ENCODE measurements at places on chromosomes 13 and 19.

DNA sequence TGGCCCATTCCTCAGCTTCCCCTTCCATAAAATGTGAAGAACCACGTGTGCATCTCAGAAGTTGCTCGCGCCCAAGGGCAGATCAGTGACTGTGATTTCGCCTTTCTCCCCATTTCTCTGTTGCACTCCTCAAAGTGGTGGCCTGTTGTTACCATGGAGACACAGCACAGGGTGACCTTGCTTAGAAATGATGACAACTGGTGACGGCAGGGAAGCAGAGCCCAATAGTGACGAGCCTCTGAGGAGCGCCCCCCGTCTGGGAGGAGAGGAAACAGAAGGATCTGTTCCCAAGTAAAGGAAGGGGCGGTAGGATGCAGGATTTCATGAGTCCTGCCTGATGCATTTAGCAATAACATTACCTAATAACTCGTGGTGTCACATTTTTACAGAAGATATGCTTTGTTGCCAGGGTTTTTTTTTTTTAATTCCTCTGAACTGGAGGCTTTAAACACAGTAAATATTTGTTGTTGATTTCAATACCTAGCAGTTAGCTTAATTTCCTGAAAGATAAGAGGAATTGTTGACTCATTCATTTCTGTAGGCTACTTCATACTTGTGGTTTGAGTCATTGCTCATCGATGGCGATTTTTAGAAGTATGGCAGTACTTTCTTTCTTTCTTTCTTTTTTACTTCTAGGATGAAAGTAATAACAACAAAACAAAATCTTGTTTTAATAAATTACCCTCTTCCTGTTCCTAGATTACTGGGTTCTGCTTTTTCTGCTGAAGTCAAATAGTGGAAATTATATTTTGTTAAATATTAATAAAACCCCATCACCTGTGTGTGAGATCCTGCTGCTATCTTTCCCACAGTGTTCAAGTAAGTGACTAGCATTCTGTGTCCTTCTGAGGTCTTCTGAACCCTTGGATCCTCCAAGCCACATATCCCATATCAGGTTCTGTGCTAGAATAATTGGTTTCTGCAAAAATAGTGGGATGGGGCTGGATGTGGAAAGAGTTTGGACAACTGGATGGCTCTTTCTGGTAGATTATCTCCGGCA, 36.0 kb downstream of the MBNL2 start:
- DNase-seq: peak; percentile 88

- no peak for DNase-seq
These were observed 22.7 kb downstream of the NUP58 start for GRCh38 chr13:25324100-25324499.

GRCh38 chr19:52722062-52723003, 12.5 kb downstream of the ZNF611 start:
- peak; percentile 86 for DNase-seq

- peak; percentile 32 for DNase-seq
These were observed 45.6 kb downstream of the ANKRD10 start for GRCh38 chr13:110869231-110869804.

DNA sequence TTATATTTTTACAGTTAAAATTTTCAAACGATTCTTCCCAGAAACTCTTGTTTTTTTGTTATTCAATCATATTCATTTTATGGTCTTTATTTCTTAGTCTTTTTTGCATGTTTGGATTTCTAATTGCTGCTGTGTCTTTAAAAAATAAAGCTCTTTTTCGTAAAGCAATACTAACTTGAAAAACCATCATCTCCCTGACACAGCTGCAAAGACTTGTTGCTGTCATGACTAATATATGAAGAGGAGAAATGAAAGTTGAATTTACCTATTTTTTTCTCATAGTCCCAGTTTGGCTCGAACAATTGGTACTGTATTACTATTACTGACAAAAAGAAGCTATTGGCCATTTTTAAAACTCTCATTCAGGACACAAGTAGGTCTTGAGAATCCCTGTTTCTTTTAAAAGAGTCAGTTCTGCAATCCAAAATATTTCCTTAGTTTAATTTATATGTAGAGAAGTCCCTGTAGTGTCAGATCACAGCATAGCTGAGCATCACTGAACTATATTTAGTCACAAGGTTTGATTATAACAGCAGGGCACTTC, 12.1 kb upstream of the SPART start:
- peak; percentile 25 for DNase-seq

DNA sequence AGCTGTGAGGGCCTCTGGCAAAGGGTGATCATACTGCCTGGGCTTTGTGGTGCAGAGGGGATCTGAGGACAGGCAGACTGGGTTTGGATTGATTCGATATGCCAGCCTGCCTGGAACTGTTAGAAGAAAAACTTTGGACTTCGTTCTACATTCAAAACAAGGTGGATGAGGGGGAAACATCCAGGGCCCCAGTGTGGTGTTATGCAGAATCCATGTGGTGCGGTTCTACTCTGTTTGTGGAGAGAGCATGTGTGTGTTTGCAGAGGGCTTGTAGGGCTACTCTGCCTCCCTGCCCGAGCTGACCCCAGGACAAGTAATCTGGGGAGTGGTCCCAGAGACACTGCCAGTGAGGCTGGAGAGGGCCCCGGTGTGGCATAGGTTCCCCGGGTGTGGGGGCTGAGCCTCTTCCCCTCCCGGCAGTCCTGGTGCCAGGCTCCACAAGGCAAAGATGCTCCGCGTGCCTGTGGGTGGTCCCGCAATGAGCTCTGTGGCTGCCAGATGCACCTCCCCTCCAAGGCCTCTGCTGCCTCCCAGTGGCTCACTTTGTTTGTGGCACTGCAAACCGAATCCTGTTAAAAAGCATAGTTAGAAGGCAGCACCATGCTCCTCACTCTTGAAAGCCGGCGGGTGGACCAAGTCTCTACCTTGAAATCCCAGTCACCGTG, 22.3 kb upstream of the TFDP1 start:
- DNase-seq: peak; percentile 74

GRCh38 chr13:44197791-44198770, 175.5 kb upstream of the SERP2 start:
- no peak for DNase-seq

DNA sequence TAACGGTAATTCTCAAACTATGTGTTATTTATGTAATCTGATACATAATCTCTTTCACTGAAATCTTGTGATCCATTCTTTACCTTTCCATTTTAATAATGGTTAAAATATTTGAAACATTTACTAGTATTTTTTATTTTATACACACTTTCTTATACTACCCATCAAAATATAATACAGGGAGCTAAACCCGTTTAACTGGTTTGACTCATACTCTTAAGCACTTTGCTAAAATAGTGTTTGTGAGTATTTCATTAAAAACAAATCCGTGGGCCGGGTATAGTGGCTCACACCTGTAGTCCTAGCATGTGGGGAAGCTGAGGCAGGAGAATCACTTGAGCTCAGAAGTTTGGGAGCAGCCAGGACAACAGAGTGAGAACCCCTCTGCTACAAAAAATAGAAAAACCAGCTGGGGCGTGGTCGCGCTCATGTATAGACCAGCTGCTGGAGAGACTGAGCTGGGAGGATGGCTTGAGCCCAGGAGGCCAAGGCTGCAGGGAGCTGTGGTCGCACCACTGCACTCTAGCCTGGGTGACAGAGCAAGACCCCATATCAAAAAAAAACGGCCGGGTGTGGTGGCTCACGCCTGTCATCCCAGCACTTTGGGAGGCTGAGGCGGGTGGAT, 43.8 kb upstream of the DCUN1D2 start:
- no peak for DNase-seq

- peak; percentile 64 for DNase-seq
These were observed 110.2 kb downstream of the STK24 start for GRCh38 chr13:98466634-98467236.

GRCh38 chr13:49791711-49792549, 552 bp downstream of the KPNA3 start:
- DNase-seq: peak; percentile 28

DNA sequence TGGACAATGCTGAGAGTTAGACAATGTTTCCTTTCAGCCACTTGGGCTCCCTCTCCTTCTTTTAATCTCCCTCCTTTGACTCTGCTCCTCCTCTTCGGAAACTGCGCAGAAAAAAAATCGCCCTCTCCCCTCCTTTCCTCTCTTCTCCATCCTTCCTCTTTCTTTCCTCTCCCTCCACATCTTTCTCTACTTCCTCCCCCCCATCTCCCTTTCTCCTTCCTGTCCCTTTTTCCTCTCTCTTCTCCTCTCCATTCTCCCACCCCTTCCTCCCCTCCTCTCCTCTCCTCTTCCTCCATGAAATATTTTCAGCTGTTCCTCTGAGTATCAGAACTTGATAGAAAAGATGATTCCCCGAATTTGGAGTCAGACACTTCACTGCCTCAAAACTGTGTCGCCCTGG, 15.1 kb upstream of the PTPRS start:
- DNase-seq: no peak

DNA sequence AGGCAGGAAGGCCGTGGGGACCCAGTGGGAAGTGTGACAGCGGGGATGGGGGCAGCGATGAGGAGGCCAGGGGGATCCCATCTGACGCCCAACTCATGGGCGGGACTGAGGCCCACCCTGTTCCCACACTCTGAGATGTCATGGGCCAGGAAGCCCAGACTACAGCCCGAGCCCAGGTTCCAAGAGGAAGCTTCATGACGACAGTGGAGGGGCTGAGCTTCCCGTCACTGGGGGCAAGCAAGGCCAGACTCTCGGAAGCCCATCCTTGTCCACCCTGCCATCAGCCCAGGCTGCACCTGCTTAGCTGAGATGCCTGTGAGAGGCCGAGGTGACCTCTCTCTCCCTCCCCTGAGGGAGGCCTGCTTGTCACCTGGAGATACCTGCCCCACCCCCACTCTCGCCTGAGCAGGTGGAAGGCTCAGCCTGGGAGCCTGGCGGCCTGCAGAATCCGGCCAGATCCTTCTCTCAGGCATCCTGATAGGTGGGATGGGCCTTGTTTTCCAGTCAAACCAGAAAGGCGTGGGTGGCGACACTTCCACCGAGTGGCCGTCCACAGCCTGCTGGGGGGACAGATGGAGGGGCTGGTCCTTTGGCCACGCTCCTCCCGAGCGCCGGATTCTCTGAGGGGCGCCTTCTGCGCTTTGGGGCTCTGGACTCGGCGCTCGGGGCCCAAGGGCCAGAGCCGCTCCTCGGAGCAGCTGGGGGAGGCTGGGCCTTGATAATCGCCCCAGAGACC, 4.8 kb downstream of the ZBTB7A start:
- DNase-seq: peak; percentile 31

DNA sequence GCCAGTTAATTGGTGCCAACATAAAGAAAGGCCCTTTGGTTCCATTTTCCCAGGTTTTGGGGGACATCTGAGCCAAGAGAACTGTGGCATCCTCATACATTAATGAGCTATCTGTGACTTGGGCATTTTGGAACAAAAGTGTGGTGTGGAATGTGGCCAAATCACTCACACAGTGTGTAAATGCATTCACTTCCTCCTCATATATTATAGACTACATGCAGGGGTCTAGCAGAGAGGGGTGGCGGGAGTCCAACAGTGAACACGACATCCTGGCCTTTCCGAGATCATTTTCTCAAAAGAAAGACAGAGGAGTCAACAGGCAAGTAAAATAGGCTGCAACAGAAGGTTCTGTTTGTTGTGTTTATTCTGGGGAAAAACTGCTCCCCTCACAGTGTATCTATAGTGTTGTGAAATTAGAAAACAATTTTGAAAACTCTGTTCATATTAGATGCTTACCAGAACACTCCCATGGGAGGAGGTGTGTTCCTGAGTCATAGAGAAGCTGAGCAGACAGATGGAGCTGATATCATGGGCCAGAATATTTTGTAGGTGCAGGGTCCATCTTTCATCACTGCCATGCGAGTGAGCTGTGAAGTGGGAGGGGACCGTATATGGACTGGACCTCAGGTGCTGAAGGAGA, 36.9 kb downstream of the PABPC3 start:
- DNase-seq: peak; percentile 15

DNA sequence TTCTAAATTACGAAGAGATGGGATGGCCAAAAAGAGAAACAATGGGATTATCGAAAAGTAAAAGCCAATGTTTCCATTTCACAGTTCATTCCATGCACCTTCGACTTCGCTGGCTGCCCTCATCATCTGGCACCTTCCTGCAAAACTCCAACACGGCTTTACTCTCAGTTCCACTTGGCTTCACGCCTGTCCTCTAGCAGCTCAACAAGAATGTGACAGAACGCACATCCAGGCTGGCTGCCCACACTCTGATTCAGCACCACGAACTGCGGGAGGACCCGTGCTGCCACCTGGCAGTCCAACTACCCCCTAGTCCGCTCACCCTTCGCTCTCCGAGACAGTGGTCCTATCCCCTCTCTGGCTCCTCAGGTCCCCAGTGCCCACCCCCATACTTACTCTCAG, 11.7 kb downstream of the ATP7B start:
- peak; percentile 31 for DNase-seq

DNA sequence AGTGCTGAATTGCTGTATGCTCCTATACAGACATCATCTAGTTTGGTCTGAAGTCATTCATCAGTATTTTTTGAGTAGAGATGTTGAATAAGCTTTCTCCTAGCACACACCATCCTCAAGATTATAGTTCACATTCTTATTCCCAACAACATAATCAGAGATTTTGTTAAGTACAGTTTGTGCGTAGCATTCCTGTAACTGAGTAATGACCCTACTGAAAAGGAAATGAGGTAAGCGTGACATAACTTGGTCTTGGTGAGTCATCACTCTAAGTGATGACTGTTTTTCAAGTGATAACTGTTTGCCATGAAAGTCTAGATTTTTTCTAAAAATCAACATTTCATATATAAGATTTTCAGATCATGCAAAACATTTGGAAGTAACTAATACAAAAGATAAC, 18.5 kb upstream of the FAM216B start:
- DNase-seq: peak; percentile 98

GRCh38 chr13:42707586-42707985, 73.8 kb upstream of the FAM216B start:
- peak; percentile 69 for DNase-seq

DNA sequence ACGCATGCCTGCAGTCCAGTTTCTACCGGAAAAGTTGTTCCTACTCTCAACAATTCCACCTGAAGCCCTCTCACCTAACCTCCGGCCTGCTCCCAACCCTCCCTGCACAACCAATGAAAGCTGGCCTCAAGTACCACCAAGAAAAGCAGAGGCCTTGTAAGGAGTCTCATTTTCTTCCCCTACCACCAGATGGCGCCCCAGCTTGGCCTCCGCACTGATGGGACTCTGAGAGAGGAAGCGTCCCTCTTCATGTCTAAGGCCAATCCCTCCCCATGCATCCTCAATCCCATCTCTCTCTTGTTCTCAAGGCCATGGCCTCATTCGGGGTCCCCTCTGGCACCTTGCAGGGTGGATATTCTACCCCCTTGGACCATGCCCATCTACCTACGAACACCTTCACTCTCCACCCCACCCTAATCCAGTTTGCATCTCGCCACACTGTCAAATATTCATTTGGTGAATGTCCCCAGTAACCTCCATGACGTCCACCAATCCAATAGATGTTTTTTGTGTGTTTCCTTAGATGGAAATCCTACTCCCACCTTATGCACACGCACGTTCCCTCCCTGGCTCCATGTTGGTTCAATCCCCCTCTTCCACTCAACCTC, 412.8 kb downstream of the ZNF536 start:
- DNase-seq: peak; percentile 39

- DNase-seq: no peak
These were observed 163.8 kb upstream of the SOX1 start for GRCh38 chr13:111903143-111903542.

Data from fibroblast of mammary gland (primary cell).